ENCODE measurements at places on chromosomes 16 and 17.

- no peak for DNase-seq
Measured at GRCh38 chr16:85995541-85996423, 96.8 kb downstream of the IRF8 start.

- DNase-seq = no peak
Measured at GRCh38 chr17:81114351-81115093, 50.8 kb upstream of the PVALEF start.

GRCh38 chr17:36089888-36090836, at the start of gene CCL3:
Gene CCL3, minus strand, starts transcription at chr17:36090143. Its CDS starts 85 bp downstream, at chr17:36090058.
- DNase-seq = peak; percentile 79

DNA sequence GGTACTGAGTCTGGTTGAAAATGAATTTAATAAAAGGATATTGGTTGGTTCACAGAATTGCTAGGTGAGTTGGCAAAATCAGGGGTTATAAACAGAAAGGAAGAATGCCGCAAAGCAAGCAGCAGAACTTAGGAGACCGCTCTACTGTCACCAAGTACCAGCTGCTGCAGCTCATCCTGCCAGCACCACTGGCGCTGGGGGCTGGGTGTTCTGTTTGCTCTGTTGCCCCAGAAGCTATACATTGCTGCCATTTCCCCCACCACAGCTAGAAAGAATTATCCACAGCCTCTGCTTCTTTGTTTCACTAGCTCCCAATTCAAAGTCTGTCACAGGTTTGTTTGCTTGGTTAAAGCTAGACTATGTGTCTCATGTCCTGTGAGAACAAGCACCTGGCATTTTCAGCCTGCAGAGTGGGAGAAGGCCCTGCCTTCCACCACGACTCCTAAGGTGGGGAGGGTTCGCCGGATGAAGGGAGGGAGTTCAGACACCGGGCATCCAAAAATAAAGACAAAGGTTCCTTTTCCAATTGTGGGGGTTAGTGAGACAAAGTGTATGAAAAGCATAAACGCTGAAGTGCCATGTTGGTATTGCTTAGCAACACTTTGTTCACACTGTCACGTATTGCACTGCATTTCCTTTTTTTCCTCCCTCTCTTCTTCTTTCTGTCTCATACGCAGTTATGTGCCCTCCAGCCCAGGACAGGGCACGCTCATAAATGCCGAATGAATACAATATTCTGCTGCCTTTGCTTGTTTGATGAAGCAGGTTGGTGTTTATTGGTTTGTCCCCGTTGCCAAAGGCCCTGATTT, 9.6 kb upstream of the CPD start:
- DNase-seq = no peak

GRCh38 chr17:74011966-74012365, 191.5 kb upstream of the RPL38 start:
- no peak for DNase-seq

DNA sequence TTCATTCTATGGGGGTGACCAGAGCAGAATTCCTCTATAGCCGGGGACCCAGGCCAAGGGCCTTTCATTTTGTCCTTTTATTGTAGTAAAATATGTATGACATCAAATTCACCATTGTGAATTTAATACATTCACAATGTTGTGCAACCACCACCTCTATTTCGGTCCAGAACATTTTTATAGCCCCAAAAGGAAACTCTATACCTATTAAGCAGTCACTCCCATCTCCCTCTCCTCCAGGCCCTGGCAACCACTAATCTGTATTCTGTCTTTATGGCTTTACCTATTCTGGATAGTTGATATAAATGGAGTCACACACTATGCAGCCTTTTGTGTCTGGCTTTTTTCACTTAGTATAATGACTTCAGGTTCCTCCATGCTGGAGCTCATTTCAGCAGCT, 9.7 kb upstream of the TNS4 start:
- no peak for DNase-seq

GRCh38 chr16:49662569-49662968, 193.3 kb downstream of the ZNF423 start:
- DNase-seq = no peak

DNA sequence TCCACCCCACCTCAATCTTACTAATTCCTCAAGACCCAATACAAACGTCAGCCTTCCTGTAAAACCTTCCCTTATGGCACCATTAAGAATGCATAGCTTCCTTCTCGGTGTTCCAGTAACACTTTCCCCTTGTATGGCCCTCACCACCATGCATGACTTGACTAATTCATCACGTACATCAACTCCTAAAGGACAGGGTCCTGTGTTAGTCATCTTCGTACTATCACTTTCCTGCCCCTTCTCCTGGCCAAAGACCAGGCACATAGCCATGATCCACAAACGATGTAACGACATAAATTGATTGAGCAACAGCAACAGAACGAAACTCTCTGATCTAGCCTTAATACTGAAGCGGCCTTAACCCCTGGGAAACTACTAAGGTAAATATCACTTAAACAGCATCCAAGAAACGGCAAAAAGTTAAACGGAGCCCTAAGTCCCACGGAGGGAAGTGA, 612 bp downstream of the PSMD12 start:
- no peak for DNase-seq

GRCh38 chr16:69691980-69692911, 34.1 kb downstream of the NQO1 start:
- no peak for DNase-seq

DNA sequence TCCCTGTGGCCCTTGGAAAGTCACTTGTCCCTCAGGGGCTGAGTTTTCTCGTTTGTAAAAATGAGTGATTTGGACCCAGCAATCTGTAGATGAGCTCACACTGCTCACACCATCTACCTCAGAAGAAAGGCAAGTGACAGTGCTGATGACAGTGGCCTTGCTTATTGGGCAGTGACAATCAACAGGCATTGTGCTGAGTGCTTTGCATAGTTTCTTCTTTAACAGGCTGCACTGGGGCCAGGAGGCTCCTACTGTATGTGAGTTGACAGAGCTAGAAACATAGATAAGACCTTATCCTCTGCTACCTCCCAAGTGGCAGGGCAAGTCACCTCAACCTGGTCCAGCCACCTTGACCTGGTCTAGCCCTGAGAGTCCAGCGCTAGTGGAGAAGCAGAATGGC, 29.7 kb upstream of the SLC12A3 start:
- DNase-seq = no peak

- DNase-seq = no peak
Measured at GRCh38 chr17:50205111-50205962, 3.9 kb upstream of the COL1A1 start.

- DNase-seq = no peak
Measured at GRCh38 chr16:23508589-23509440, 1.5 kb downstream of the GGA2 start.

DNA sequence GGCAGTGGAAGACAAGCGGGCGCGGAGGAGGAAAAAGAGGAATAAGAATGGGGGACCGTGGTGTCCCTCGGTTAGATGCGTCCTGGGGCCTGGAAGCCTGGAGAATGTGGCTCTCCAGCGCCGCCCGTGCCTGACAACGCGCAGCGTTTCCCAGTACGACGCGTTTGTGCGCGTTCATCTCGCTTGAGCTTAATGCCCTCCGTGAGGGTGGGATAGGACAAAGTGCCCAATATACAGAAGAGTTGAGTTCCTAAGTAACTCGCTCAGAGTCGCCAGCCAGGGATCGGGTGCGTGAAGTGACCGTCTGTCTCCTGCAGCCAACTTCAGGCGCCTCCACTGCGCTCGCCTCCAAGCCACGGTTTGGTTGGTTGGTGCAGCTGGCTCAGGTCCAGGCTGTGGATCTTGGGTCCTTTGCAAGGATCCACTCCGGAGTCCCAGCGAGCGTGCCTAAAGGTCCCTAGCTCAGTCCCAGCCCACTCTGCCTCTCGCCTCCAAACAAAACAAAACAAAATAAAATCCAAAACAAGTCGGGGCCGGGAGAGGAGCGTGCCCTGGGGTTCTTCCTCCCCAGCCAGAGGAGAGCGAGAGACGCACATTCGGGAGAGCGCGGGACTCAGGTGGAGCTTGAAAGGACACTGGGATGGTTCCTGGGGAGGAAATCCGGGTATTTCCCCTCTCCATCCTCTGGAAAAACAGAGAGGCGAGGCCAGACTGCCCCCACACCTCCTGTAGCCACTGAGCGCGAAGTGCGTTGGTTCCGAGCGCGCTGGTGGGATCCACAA, 974 bp downstream of the GALR2 start:
- DNase-seq = no peak

DNA sequence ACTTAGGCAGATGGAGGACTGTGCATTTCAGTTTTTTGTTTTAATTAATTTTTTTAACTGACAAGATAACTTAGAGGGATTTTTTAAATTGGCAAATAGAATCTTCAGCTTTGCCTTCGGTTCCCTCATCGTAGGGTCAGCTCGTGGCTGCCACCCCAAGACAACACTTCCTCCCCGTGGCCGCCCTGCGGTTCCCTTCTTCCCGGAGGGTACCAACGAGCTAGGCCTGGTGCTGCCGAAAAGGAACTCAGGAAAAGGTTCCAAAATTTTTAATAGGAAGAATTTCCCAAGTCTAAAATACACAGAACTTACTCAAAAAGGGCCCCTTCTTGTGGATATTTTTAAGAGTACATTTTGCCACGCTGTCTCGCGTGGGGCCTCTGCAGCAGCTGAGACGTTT, 210.4 kb upstream of the CHMP6 start:
- no peak for DNase-seq

GRCh38 chr16:83923581-83924365, 24.9 kb downstream of the MLYCD start:
- DNase-seq = no peak

DNA sequence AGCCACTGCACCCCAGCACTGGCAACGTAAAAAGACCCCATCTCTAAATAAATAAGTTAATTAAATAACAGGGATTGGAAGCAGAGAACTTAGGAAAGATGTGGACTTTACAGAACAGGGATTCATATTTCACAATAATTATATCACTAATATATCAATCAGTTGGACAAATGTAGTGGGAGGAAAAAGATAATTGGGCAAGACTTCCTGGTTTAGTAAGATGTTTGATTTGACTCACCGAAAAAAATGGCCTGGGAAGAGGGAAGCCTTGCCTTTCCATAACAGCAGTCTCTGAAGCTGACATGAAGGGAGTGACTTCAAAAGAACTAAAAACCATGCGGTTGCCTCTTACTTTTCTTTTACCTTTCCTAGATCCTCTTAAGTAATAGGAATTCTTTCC, 15.2 kb upstream of the C17orf78 start:
- DNase-seq = no peak

- no peak for DNase-seq
Measured at GRCh38 chr17:49946964-49947584, 21.9 kb upstream of the DLX4 start.

- DNase-seq = no peak
Measured at GRCh38 chr16:63613701-63614100, 1508.2 kb downstream of the CDH11 start.

- peak; percentile 34 for DNase-seq
Measured at GRCh38 chr17:47810200-47810821, 11.3 kb downstream of the OSBPL7 start.

DNA sequence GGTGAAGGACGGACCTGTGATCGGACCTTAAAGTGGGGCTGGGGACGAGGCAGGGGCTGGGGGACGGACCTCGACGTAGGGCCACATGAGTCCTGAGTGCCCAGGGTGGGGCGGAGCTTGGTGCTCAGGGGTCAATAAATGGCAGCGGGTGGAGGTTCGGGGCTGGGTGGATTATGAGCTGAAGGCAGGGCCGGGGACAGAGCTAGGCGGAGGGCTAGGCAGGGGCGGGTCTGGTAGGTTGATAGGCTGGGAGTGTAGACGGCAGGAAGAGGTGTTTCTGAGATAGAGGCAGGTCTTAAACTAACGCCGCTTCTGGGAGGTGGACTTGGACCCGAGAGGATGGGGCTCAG, 733 bp downstream of the CHRNB1 start:
- DNase-seq = no peak

DNA sequence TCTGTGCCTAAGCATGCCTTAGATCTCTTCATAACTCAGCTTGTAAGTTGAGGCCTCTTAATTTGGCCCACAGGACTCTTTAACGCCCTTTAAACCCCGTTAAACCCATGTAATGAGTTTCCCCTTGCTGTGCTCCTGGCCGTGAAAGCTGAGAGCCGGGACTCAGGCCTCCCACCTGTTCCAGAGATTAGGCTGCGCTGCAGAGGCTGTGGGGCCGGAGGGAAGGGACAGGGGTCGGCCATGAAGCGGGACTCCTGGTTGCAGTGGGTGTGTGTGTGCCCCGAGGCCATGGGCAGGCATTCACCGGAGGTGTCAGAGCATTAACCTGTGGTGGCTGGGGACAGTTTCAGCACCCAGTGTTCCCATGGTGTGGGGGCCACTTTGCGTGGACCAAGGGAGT, 150.8 kb upstream of the IRX3 start:
- DNase-seq = no peak

- no peak for DNase-seq
Measured at GRCh38 chr17:79176792-79177601, 102.4 kb downstream of the ENGASE start.

DNA sequence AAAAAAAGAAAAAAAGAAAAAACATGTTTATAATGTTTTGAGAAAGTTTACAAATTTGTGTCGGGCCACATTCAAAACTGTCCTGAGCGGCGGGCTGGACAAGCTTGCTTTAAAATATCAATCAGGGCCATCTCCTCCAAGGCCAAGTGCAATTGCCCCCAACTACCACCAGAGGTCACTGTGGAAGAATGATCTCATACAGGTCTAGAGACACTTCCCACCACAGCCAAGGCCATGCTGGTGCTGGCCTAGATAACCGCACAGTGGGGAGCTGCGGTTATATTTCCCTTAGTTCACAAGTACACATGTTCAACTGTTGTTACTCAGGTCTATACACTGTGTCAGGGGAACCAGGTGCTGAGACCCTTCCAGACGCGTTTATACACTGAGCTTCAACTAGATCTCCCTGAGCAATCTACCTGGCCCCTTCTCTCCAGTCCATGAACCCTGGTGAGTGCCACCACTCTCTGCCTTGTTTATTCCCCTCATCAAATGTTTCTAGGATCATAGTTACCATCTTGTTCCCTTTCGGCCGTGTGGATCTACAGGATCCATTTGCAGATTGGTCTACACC, 83.8 kb upstream of the CCL2 start:
- peak; percentile 32 for DNase-seq

- DNase-seq = no peak
Measured at GRCh38 chr17:9533441-9533840, 42.2 kb downstream of the STX8 start.

DNA sequence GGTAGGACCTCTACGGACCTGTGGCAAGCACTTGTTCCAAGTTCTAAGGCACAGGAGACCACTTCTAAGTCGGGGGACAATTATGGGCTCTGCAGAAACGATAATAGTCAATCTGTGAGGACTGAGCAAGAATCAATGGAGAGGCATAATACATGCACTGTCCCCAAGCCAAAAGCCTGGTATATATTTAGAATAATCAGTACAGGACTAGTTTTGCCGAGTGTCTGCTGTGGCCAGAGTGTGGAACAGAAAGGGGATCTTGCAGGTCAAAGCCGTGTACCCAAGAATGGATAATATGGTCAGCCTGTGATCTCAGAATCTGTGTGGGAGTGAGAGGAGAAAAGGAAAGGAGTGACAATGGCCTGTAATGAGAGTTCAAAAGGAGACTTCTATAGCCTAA, 80.2 kb upstream of the GNAO1 start:
- no peak for DNase-seq

GRCh38 chr16:1839554-1839953, 12.5 kb downstream of the FAHD1 start:
- no peak for DNase-seq

Data from CD4-positive, alpha-beta T cell treated with Interferon gamma for 1 hour (primary cell).